H9 (cell line): ENCODE measurements at places on chromosomes 1 and 21. TPM values are rescaled to one million over a fixed set of nuclear protein-coding genes. Genes with fewer than 3 reads are reported as not detected.

The HIVEP3 gene
- 1.2 and 1.4 TPM in 2 replicates for total RNA-seq

The HMCN1 gene
- total RNA-seq: 2.9 and 3.3 TPM in 2 replicates

The CLCA1 gene
- total RNA-seq: not detected in 2 replicates

The SMYD2 gene
- total RNA-seq: 8.6 and 10.9 TPM in 2 replicates

The EXTL1 gene
- total RNA-seq: 1.0 and 1.1 TPM in 2 replicates

The RPL11 gene
- 1,617 and 1,618 TPM in 2 replicates for total RNA-seq

The OR2T2 gene
- total RNA-seq: not detected in 2 replicates

The MIGA1 gene
- 6.3 and 6.7 TPM in 2 replicates for total RNA-seq

The S1PR1 gene
- total RNA-seq: 0.24 and 0.26 TPM in 2 replicates

The KLHDC9 gene
- 6.6 and 7.0 TPM in 2 replicates for total RNA-seq

The S100PBP gene
- total RNA-seq: 50.1 and 51.4 TPM in 2 replicates

The OPTC gene
- 0.68 and 1.1 TPM in 2 replicates for total RNA-seq

The SELENBP1 gene
- 13.9 and 14.2 TPM in 2 replicates for total RNA-seq

The FAM72B gene
- total RNA-seq: 8.5 and 9.2 TPM in 2 replicates

The TRAPPC3 gene
- total RNA-seq: 48.6 and 52.7 TPM in 2 replicates
